ENCODE measurements at places on chromosomes 3 and 15.
A peak's percentile ranks its signal among the peaks of the same experiment; 100 is the strongest.

DNA sequence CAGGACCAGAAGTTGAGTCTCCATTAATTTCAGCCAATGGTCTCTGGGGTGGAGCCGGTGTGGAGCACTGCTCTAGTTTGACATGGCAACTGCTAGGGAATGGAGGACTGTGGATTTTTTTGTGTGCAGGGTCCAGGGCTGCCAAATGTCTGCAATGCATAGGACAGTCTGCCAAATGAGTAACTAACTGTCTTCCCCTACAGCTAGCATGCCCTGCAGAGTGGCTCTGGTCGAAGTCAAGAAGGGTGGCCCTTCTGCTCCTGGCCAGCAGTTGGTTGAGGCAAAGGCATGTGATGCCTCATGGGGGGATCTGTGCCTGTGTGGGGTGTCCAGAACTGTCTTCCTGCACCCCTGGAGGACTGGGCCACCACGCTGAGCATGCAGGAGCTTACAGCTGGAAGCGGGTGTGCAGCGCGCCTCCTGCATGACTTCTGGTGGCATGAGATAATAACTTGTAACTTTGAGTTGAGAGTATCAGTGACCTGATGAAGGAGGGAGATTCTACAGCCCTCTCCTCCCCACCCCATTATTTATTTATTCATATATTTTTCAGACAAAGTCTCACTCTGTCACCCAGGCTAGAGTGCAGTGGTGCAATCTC, 4.6 kb downstream of the TPRA1 start:
- no peak for DNase-seq

GRCh38 chr15:75493732-75494131, 42.2 kb upstream of the SIN3A start:
- no peak for DNase-seq

DNA sequence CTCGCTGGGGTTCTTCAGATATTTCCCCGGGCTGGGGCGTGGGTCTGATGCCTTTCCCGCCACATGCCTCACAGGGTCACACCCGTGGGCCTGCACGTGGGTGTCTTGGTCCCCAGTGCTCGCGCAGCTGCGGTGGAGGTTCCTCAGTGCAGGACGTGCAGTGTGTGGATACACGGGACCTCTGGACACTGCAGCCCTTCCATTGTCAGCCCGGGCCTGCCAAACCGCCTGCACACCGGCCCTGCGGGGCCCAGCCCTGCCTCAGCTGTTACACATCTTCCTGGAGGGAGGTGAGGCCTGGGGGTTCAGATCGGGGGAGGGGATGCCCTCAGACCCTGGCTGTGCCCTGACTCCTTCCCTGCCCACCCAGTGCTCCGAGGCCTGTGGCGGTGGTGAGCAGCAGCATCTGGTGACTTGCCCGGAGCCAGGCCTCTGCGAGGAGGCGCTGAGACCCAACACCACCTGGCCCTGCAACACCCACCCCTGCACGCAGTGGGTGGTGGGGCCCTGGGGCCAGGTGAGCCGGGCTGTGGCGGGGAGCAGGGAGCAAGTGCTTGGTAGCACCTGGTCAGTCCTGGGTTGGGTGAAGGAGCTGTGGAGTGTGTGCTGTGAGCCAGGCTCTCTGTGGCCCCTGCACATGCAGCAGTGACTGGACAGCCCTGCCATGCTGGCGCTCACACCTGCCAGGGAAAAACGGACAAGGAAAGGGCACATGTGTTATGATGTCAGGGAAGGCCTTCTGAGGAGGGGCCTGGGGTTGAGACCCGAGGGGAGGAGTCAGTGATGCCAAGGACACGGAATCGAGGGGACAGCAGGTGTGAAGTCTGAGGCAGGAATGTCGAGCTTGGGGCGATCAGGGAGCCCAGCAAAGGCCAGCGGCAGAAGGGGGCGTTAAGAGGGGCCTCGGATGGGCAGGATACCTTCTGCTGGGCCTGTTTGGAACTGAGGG, 88.9 kb downstream of the TBC1D2B start:
- DNase-seq = no peak

- peak; percentile 0 for DNase-seq
Observed at GRCh38 chr15:70539409-70539808, 223.9 kb downstream of the UACA start.

- no peak for DNase-seq
Observed at GRCh38 chr15:58701376-58701775, 48.1 kb downstream of the ADAM10 start.

GRCh38 chr15:81880314-81880713, 165.5 kb downstream of the MEX3B start:
- no peak for DNase-seq

GRCh38 chr15:63601704-63602185, 4.6 kb downstream of the FBXL22 start:
- DNase-seq = no peak

DNA sequence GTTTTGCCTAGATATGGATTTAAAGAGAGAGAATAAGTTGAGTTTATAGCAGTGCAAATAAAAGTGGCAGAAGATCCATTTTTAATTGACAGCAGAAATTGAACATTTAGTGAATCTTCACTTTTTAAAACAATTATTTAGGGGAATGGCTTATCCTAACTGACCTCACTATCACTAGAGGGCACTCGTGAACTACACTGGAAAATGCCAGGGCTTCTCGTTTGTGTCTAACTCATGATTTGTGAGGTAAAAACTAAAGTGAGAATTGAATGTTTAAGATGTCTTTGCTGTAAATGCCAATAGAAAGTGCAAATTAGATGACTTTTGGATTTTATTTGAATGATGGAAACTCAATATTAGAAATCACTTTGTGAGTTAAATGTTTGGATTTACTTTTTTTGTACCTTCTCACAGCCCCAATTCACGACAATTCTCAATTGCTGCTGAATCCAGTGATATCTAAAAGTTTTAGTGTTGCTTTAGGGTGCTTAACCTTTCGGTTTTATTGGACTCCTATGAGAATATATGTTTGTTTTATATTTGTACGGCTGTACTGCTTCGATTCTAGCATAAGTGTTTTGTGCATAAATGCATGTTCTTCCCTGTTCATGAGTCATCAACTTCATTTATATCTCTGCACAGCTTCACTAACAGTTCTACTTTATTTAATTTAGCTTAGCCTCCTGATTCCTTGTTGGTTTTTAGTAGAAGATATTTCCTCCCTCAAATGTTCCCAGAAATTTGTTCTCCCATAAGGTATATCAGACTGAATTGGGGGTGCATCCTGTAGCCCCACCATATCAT, 462.1 kb downstream of the MFSD1 start:
- no peak for DNase-seq

DNA sequence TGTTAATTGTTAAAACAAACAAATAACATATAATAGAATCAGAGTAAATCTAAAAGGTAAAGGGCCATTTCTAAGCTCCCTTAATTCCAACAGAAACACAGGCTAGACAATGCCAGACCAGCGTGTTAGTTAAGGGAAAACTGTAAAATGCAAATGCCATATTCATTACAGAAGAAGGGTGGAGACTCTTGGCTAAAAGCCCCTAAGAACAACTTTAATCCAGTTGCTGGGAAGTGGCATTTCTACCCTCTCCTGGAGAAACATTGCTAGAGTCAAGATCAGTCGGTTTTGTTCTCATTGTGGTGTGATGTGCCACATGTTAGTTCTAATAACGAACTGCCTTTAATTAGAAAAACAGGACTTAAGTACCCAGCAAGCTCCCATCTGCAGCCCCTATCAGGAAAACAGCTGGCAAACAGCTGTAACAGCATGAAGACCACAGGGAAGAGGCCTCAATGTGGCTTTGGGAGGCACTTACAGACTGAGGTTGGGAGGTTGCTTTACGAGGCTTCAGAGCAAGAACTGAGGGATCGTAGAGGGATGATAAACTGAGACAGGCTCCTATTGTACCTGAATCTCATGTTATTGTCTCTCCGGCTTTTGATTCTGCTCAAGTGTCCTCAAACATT, 1134.8 kb downstream of the ROBO1 start:
- no peak for DNase-seq

DNA sequence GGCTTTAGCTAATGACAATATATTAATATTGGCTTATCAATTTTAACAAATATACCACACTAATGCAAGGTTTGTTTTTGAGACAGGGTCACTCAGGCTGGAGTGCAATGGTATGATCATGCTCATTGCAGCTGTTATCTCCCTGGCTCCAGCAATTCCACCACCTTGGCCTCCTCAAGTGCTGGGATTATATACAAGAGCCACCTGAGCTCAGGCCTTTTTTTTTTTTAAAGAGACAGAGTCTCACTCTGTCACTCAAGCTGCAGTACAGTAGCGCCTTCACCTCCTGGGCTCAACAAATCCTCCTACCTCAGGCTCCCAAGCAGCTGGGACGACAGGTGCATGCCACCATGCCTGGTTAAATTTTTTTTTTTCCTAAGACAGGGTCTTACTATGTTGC, 11.7 kb downstream of the DLG1 start:
- DNase-seq = no peak

GRCh38 chr15:38297623-38298388, 45.2 kb downstream of the SPRED1 start:
- DNase-seq = no peak

DNA sequence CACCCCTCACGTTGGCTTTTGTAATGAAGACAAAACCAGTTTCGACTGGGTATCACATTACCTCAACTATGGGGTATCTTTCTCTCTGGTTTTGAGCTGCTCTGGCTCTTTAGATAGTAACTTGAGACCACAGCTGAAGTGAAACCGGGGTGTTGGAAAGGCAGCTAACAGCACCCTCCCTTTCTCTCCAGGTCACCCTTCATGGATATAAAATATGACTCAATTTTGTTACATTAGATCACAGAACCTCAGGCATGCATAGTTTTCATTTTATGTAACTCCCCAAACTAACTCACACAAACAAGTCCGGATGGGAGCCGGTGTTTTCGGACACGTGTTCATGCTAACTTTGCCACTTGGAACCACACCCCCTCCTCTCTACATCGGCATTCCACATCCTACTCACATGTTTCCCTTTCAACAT, 90.7 kb downstream of the NR2F2 start:
- no peak for DNase-seq

- DNase-seq = no peak
Observed at GRCh38 chr3:143536817-143537535, 311.3 kb downstream of the SLC9A9 start.

- no peak for DNase-seq
Observed at GRCh38 chr3:52195823-52196331, 2.1 kb upstream of the ALAS1 start.

GRCh38 chr3:130925628-130926027, 31.7 kb downstream of the ATP2C1 start:
- no peak for DNase-seq

DNA sequence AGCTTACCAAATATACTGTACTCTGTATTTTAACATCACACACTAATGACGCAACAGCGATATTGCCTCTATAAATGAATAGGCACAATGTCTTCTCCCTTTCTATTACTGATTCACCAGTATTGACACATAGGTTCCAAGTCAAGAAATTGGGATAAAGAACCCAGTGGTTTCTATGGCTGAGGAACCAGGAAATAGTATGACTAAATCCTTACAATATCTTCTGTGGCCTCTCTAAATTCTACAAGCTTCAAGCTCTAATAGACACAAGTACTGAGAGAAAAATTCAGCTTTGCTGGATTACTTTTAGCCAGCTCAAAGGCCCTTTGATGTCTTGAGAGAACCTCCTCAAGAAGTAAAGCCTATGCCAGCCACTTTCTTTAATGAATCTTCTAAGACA, 162.5 kb downstream of the DPH6 start:
- no peak for DNase-seq

GRCh38 chr3:121601212-121601812, 8.1 kb downstream of the FBXO40 start:
- no peak for DNase-seq

DNA sequence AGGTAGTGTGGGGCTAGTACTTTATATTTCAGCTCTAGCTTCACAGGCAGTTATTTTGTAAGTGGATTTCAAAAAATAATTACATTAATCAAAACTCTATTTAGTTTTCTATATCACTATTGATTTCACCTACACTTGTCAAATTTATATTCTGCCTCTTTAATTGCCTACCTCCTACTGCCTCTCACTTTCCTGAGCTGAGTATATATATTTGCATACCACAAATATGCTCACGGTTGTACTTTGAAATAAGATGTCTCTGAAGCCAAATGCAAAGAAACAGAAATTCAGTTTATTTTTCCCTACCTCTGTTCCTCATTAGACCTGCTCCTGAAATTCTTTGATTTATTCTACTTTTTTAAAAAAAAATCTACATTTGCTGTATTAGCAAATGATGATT, 309.3 kb upstream of the TGFBR2 start:
- no peak for DNase-seq

GRCh38 chr3:56209982-56210751, 258.1 kb downstream of the ERC2 start:
- no peak for DNase-seq

GRCh38 chr15:68318931-68319909, 41.7 kb downstream of the FEM1B start:
- no peak for DNase-seq

- peak; percentile 51 for DNase-seq
Observed at GRCh38 chr3:156787926-156788663, 38.1 kb upstream of the LEKR1 start.

GRCh38 chr15:70494852-70495571, 268.3 kb downstream of the UACA start:
- peak; percentile 66 for DNase-seq

DNA sequence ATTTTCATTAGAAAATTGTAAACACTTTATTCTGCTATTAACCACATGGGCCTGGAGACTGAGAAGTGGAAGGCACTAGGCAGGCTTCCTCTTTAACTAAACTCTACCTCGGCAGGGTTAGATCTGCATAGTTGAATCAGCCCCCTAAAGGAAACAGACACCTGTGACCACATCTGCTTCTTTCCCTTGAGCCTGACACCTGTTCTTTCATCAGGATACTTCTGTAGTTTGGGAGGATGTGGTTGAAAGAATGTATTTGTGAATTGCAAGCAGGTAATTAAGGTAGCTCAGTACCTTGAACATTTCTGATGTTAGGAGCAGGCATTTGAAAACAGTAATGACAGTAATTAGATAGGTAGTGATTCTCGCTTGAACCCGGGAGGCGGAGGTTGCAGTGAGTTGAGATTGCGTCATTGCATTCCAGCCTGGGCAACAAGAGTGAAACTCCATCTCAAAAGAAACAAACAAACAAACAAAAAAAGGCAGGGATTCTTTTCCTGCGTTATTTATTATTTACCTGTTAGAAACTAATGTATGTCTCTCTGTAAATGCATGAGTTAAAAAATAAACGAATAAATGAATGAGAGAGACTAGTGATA, 468.5 kb downstream of the NLGN1 start:
- DNase-seq = no peak

DNA sequence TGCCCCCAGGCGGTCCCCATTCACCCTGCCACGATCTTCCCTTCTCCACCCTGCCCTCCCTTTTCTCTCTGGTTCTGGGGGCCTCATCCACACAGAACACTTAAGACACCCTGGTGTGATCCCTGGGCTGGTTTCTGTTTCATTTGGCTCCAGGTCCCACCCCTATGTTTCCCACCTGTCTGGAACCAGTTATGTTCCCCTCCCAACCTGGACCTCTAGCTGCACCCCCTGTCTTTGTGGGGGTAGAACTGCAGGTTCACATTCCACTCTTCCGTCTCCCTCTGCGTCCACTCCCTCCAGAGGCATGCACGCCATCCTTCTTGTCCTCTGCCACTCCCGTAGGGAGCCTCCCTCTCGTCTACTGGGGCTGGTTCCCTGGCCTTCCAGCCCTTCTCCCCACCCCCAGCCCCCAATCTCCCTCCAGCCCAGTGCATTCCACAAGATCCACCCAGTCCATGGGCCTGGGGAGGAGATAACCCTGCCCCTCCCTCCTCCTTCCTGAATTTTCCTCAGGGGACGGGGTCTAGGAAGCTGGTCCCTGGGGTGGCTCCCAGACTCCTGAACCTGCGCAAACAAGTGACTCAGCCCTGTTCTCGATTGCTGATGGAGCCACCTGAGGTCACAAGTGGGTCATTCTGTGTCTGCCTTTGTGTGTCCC, 73.8 kb downstream of the ABTB1 start:
- DNase-seq = no peak

- no peak for DNase-seq
Observed at GRCh38 chr15:85550283-85550682, 169.9 kb downstream of the AKAP13 start.

Data from activated T-cell treated with anti-CD3 and anti-CD28 coated beads, Interleukin-2, amount 50 U/mL, for 48 hours (primary cell).